Hepatic stellate cell (primary cell): ENCODE measurements at places on chromosomes 16 and 17.

GRCh38 chr17:49515196-49515770, 20.2 kb downstream of the NGFR start:
- DNase-seq = peak; percentile 97

GRCh38 chr16:80056324-80056723, 455.8 kb upstream of the MAF start:
- DNase-seq = no peak

GRCh38 chr17:42554250-42555121, 1.8 kb downstream of the HSD17B1 start:
- peak; percentile 82 for DNase-seq

DNA sequence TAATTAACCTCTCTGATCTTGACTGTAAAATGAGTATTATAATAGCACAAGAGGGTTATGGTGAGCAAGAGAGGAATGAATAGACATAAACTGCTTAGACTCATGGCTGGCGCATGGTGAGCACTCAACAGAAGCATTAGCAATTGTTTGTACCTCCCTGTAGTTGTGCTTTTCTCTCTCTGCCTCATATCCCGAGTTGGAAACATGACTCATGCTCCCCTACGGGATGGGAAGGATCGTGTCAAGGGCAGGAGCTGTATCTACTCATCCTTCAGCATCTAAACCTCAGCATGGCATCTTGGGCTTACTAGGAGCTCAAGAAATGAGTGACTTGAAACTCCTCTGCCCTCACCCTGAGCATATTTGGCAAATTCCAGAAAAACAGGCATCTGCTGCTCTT, 299.6 kb downstream of the MAP2K4 start:
- DNase-seq = peak; percentile 42

GRCh38 chr17:82675476-82676245, 22.8 kb downstream of the RAB40B start:
- no peak for DNase-seq

DNA sequence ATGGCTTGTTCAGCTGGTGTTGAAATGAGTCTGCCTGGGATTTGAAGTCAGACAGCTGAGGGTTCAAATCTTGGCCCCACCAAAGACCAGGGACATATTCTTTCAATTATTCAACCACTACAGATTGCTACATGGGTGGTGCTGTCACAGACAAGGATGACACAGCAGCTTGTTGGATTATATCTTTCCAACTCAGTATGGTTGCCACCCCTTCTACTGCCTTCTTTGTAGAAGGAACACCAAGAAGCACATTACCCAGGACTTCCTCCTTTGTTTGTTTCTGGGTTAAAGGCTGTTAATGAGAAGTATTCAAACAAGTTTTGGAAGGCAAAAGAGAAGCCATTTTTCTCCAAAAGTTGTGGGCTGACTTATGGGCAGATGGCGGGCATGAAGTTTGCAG, 78.6 kb downstream of the COPRS start:
- no peak for DNase-seq

DNA sequence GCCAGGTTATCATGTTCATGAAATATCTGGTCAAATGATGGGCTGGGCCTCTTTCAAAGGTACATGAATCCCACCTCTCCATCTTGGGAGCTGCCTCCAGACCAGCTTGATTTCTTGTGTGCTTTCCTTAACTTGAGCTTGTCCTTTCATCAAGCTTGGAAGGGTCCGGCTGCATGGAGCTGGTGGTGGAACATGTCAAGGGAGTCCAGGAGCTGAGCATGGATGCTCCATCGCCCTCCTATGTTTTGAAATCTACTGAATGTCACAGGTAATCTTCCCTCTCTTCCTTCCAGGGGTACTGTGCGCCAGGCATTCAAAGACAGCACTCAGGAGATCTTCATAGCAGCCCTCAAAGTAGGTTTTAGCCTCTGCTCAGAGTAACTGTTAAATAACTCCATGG, 105.8 kb downstream of the N4BP1 start:
- no peak for DNase-seq

- DNase-seq = no peak
Measured at GRCh38 chr17:20982589-20983358, 60.0 kb downstream of the USP22 start.

DNA sequence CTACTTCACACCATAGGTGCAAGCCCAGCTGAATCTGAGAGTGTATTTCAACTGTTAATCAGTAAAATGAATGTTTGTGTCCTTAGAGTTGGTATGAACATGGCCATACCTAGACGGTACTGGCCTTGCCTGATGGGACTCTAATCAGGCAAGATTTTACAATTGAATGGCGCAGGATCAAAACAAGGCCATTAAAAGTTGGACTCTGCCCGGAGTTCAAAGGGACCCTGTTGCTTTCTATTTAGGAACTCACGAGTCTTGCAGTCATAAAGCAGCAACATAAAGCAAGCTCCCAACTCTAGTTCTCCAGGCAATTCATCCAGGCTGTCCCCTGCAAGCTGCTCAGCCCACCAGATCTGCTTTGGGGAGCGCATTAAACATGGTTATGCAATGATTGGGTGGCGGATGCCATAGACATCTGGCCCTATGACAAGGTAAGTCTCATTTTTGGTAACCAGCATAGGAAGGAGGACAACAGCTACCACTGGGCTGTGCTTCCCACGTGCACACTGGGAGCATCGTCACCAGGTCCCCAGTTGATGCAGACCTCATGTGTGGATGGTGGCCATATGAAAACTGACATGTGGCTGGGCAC, 8.8 kb downstream of the TMEM186 start:
- DNase-seq = no peak

- no peak for DNase-seq
Measured at GRCh38 chr17:18997650-18998196, 6.8 kb downstream of the FAM83G start.

- DNase-seq = no peak
Measured at GRCh38 chr17:30558686-30559545, 81.7 kb downstream of the GOSR1 start.

- no peak for DNase-seq
Measured at GRCh38 chr17:4519361-4519788, 20.7 kb downstream of the SPNS2 start.

DNA sequence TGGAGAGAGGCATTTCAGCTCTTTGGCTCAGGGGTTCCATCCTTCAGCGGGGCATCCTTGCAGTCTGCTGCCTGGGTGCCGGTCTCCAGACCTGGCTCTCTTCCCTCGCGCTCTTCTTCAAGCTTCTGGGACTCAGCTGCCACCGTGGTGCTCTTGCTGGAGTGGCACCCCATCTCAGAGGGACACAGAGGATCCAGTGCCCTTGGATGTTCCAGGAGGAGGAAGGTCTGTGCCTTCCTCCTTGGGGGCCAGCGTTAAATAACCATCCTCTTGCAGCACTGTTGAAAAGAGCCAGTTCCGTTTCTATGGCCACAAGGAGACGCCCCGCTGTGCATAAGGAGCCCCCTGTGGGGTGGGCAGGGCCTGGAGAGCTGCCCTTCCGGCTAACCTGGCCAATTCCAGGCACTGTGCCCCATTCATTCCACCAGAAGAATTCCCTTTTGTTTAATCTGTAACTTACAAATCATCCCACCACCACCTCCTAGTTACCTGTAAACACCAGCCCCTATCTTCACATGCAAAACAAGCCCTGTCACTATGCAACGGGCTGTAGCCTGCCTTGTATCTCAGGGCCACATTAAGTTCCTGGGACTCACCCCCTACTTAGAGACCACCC, 8.6 kb downstream of the CHD9NB start:
- DNase-seq = no peak

DNA sequence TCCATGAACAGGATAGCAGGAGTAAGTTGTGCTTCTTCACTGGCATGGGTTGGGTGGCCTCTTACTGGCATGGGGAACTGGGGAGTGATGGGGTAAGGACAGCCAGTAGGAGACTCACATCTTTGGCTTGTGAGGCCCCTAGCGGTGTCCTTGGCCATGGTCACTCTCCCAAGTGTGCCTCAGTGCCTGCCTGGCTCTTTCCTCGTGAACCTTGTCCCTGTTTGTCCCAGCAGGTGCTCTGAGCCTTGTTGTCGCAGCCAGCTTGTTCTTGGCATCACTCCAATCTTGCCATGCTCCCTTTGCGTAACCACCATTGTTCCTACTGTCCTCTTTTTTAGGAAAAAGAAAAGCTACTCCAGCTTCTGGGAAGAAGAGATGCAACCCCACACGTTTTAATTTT, 53.6 kb upstream of the SDK2 start:
- no peak for DNase-seq

- no peak for DNase-seq
Measured at GRCh38 chr17:62911114-62911513, 54.9 kb upstream of the TANC2 start.

GRCh38 chr16:27242868-27243590, 25.5 kb downstream of the NSMCE1 start:
- peak; percentile 82 for DNase-seq

GRCh38 chr16:89052890-89053724, 40.5 kb upstream of the ACSF3 start:
- no peak for DNase-seq

- DNase-seq = no peak
Measured at GRCh38 chr17:41009936-41010335, 1.0 kb upstream of the KRTAP3-1 start.

DNA sequence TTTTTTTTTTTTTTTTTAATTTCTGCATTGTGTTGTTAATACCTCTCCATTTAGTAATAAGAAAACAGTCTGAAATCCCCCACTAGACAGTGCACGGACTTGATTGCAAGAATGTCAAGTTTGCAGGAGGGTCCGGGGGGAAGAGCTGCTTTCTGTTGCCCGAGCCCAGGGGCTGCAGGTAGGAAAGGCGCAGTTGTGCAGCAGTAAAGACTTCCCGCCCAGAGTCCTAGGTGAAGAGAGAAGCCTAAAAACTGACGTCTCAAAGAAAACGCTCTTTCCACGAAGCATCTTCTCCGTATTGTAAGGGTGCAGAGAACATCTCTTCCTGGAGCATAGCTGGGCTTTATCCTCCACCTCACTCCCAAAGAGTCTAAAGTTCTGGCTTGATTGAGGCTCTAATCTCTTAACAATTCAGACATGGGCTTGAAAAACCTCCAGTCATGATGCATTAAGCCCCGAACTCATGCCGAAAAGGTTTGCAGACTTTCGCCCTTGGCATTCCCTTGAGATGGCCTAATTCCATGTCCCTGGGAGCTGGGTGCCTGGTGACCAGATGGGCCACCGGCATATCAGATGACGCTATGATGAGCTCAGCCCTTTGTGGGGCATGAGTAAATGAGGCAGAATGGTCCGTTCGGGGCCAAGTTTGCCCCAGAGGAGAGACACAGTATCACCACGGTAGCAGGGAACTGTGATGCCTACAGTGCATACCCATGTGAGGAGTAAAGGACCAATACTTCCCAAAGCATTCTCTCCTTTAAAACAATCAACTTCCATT, 436.2 kb upstream of the ZFHX3 start:
- DNase-seq = no peak

- no peak for DNase-seq
Measured at GRCh38 chr16:56353054-56353921, 72.1 kb downstream of the AMFR start.

DNA sequence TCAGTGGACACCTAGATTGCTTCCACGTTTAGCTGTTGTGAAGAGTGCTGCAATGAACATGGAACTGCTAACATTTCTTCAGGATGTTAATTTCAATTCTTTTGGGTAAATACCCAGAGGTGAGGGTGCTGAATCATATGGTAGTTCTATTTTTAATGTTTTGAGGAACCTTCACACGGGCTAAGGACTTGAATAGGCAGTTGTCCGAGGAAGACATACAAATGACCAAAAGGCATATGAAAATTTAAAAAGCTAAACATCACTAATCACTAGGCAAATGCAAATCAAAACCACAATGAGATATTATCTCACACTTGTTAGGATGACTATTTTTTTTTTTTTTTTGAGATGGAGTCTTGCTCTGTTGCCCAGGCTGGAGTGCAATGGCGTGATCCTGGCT, 173.3 kb downstream of the PRKCB start:
- no peak for DNase-seq

DNA sequence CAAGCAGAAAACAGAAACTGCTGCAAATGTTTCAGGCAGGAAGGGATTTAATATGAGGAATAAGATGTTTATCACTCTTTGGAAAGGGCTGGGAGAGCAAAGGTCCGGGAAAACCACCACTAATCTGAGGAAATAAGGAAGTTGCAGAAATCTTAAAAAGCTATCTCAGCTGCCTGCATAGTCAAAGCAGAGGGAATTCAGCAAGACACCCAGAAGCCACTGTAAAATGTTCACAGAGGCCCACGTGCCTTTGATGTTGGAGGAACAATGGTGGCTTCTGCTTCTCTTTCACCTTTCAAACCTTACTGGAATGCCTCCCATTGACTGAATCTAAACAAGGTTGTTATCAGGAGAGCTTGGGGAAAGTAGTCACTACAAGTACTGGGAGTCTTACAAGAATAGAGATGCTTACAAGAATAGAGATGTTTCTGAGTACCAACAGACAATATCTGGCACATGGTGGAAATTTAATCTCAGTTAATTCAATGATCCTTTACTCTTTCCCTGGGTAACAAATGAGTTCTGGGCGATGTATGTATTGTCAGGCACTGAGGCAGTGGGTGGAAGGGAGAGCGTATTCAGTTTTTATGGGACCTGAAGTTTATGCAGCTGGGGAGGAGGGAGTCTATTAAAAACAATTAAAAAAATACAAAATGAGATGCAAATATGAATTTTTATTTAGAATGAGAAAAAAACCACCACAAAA, 56.1 kb upstream of the MED13 start:
- no peak for DNase-seq

- DNase-seq = no peak
Measured at GRCh38 chr17:17028059-17028877, 14.0 kb upstream of the MPRIP start.

DNA sequence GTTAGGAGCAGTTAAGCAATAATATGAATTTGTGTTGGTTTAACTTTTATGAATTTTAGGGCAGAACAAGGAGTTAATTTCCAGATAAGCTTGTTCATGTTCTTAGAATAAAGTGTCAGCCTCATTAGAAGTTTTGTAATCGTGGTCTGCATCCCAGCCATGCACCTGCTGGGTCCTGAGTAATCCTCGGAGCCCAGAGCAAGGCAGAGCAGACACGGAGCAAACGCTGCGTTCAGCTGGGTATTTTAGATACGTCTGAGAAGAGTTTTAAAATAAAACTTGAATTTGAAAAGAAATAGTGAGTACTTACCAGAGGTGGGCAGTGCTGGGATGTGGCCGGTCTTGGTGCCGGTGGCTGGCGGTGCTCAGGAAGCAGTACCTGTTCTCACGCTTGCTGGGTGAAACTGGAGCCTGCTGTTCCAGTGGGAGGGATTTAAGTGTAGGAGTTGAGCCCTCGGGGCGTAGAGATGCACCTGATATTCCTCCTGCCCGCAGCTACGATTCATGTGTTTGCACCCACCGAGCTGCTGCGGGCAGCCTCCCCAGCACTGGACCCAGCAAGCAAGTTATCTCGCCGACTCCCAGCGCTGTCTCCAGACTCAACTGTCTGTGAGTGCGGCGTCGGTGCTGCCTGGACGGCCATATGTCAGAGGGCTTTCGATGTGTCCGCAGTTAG, at the start of gene ZNF750:
TSS of gene ZNF750 (minus strand) at position 406 of the 676 bp plus-strand sequence. CDS start 7,568 bp downstream, outside the sequence.
- DNase-seq = no peak

- peak; percentile 49 for DNase-seq
Measured at GRCh38 chr16:30927789-30928378, 4.5 kb downstream of the FBXL19 start.

DNA sequence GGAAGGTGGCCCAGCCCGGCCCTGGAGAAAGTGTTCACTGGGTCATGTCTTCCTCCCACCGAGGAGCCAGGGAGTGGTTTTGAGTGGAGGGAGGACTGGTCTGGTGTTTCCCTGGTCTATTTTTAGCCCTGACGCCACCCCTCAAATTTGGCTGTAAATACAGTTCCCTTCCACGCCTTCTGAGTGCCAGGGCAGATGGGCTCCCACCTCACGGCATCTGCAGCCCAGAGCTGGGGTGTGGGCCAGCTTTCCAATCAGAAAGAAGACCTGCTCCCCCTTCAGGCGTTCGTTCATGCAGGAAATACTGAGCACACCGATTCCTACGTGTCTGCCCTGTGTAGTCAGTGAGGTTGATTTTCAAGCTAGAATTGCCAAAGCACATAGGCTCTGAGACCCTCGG, 53.7 kb downstream of the SNX20 start:
- DNase-seq = no peak
